Thyroid gland (tissue), 4 donors: ENCODE measurements at places on chromosomes 16 and 17.

DNA sequence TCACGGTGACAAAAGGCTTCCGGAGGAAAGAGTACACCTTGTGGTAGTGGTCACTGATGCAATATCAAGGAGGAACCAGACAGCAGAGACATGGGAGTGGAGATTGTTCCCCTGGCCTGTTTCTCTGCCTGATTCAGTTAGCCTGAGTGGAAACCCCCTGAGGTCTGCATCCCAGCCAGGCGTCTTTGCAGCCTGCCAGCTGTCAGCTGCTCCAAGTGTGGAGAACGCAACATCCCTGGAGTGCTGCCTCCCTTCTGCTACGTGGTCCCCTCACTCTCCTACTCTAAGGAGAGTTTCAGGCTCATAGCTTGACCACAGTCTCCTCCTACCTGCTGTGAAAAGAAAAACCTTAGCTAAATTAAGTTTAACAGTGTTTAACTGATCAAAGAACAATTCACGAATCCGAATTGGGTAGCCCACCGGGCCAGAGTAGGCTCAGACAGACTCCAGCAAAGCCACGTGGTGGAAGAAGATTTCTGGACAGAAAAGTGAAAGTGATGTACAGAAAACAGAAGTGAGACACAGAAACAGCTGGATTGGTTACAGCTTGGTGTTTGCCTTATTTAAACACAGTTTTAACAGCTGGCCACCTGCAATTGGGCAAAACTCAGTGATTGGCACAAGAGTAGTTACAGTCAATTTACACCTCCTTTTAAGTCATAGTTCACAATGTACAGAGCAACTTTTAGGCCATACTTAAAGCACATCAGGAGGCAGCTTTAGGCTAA, 188.6 kb downstream of the DNAH9 start:
- no peak for DNase-seq

DNA sequence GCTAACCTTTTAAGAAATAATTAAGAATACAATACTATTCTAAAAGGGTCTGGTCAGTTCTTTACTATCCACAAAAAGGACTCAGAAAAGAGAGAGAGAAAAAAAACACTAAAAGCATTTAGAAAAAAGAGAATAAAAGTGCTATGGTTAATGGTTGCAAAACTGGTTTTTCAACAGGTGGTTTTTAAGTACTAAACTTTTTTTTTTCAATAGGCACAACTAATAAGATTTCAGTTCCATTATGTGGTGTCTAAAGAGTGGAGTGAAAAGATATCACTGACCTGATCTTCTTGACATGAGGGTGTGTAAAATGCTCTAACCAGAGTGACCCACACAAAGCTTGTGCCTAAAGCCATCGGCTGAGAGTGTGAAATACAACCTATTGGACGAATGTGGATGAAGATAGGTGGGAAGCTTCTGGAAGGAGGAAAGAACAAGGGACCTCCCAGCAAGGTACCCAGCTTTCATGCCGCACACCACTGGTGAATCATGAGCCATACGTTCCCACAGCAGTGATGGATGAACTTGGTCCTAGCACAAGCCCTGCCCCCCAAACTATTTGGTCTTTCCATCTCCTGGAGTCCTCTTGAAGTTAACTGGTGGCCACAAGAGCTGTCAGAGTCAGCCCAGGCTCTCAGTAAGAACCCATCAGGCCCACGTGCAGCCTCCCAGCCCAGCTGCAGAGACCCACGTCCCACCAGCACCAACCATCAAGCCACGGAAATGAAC, 103.0 kb downstream of the ZFHX3 start:
- DNase-seq, result no peak

- no peak for DNase-seq
Observed at GRCh38 chr16:17104654-17105053, 366.1 kb downstream of the XYLT1 start.

- peak; percentile 92 for DNase-seq
Observed at GRCh38 chr17:28684963-28685362, 23.0 kb downstream of the SUPT6H start.

DNA sequence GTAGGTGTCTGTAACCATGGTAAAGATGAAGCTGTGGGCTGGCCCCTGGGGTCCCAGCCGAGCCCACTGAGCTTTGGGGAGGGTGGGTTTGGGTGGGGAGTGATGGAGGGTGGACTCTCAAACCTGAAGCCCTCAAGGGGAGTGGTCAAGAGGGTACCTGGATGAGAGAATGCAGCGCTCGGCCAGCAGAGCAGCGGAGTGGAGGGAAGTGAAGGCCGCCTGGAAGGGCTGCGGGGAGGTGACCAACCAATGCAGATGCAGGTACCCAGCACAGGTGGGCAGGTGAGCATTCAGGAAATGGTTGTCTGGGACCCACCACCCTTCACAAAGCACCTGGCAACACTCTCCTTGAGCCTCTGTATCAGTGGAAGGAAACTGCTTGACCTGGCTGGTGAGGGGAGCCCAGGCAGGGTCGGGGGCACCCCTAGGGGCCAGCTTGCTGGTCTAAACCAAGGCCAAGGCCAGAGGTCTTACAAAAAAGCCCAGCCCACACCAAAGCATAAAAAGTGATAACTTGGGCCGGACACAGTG, 3.4 kb upstream of the SLC5A10 start:
- no peak for DNase-seq

GRCh38 chr17:1188812-1189504, 9.2 kb upstream of the ABR start:
- DNase-seq, result peak; percentile 53

- peak; percentile 83 for DNase-seq
Observed at GRCh38 chr17:7356072-7356549, 1.2 kb downstream of the TMEM95 start.

- DNase-seq, result peak; percentile 58
Observed at GRCh38 chr17:33674685-33675084, 381.6 kb upstream of the ASIC2 start.

- DNase-seq, result no peak
Observed at GRCh38 chr16:58963479-58963878, 229.4 kb upstream of the GOT2 start.

DNA sequence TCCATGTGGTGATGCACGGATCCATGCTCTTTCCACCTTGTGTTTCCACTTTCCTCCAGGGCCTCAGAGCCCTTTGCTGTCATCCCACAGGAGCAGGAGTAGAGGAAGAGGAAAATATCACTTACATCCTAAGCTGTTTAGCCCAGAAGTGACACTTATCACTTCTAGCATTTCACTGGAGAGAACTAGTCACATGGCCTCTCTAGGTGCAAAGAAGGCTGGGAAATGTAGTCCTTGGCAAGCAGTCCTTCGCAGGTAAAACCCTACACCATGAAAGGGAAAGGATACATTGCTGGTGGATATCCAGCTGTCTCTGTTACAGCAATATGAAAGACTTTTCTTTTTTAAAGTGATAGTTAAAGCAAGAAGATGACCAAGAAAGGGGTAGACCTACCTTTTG, 185.9 kb downstream of the RGS9 start:
- DNase-seq, result no peak

DNA sequence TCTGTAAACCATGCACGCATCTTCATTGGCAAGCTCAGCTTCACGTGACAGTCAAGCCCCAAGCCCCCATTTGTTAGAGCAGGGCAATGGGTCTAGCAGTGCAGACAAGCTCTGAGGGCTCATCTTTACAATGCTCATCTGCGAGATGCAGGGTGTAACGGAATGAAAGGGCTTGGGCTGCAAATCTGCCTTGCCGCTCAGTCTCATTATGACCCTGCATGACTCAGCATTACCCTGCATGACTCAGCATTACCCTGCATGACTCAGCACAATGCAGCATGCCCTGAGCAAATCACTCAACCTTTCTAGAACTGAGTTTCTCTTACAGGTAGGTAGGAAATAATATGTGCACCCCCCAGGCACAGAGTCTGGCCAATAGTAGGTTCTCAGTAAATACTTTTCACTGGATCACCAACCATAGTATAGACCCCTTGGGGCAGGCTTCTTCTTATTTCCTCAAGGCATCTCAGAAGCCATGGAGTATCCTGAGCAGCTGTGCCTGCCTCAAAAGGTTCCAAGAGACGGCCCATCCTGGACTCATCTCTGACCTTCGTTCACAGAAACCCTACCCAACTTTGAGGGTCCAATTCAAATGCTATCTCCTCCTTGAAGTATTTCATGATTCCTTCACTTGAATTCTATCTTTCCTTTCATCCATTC, 391.3 kb upstream of the CDH5 start:
- no peak for DNase-seq

DNA sequence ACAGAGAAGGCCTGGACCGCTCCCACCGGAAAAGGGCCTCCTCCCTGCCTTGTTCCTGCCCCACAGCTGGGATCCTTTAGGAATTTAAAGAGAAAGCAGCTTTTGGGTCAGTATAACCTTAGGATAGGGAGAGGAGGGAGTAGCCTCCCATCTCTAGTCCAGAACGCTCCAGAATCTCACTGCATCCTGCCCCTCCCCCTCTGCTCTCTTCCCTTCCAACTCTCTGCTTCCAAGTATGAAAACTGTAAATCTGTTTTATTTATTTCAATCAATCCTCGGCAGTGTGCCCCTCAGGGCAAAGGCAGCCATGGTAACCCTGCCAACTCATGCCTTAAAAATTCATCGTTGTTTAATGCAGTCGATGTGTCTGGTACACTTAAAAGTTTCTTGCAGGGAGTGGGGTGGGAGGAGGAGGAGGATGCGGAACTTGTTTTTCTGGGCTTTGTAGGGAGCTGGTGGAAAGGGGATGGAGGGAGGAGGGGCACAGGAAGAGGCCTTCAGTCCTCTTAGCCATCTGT, 21.2 kb upstream of the MTSS2 start:
- no peak for DNase-seq

DNA sequence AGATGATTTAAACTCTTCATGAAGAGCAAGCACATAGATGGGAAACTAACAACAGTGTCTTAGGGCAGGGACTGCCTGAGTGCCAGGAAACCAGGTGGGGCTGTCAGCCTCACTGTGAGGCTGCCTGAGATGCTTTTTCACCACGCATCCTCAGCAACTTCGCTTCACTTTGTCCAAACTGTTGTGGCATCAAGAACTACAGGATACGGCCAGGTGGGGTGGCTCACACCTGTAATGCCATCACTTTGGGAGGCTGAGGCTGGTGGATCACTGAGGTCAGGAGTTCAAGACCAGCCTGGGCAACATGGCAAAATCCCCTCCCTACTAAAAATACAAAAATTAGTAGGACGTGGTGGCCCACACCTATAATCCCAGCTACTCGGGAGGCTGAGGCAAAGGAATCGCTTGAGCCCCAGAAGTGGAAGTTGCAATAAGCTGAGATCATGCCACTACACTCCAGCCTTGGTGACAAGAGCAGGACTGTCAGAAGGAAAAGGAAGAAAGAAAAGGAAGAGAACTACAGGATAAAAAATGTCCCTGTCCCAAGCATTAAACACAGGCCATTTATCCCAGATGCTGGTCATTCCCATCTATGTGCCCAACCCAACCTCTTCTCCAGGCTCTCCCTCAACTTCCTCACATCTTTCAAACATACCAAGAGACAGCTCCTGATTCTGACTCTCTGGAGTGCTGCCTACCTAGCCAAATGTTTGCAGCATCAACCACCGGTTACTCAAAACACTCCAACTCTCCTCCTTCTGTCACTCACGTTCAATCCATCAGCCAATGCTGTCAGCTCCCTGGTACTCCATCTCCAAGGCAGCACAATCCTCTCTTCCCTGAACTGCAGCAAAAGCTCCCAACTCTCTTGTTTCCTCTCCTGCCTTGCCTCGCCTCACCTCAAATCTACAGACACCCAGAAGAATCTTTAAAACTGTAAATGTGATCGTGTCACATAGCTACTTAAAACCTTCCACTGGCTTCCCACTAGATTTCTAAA, 1.6 kb downstream of the EIF4A3 start:
- DNase-seq, result no peak

DNA sequence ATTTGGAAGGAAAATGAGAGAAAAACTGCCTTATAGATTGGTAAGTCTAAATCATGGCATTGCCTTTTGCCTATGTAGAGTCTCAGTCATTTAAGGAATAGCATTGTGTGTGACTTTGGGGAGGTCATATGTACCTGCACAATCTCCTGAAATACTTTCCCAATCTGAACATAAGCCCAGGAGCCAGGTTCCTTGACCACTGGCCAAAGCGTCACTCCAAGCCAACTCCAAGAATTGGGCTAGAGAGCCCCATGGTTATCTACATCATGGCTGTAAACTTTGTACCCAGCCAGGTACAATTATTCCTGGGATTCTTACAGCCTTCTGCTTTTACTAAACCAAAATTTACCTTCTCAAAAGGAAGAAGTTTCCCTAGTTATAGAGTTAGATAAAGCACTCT, 40.8 kb upstream of the MED13 start:
- DNase-seq, result no peak

DNA sequence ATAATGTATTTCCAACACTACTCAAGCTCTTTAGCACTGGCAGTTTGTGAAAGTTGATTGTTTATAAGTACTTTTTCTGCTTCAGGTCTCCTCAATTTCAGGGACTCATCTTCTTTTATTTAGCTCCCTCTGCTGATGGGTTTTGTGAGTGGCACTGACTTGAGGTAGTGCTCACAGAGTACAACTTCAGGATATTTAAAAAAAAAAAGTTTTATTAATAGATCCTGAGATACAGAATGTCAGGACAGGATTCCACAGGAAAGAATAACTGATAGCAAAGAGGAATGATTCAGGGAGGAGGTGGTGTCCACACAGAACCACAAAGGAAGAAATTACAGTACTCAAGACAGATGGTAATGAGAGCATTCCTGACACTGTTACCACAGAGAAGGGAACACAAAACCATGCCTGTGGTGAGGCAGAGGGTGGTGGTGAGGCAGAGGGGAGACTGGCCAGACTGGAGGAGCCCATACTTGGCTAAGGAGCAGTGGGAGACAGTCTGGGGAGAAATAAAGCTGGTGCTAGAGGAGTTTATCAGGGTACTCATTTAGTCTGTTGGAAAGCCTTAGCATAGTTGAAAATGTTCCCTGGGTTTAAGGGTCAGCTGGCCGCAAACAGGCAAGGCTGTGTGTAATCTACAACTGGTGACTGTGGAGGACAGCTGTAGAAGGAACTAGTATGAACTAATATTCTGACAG, 63.7 kb downstream of the SPAG9 start:
- peak; percentile 42 for DNase-seq

DNA sequence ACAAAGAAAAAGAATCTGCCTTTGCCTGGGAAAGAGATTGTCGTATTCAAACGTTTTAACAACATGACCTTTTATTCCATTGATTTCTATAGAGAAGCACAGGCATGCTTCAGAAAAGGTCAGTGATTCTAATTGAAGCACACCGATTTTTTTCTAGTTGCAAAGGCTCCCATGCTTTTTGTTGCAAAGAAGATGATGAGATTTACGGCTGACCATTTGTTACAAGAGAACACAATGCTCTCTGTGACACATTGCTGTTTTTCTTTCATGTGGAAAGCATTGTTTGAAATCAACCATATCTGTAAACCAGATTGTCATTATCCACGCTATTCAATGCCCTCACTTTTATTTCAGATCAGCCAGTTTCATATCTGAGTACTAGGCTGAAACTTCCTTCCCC, 99.8 kb downstream of the NLK start:
- no peak for DNase-seq

GRCh38 chr16:79843631-79844043, 243.1 kb upstream of the MAF start:
- no peak for DNase-seq

GRCh38 chr17:80605326-80606066, 60.9 kb downstream of the RPTOR start:
- no peak for DNase-seq

- DNase-seq, result no peak
Observed at GRCh38 chr17:77572065-77572601, 386.4 kb upstream of the TNRC6C start.
